ENCODE measurements at places on chromosomes 5 and 9.
A peak's percentile ranks its signal among the peaks of the same experiment; 100 is the strongest.

GRCh38 chr5:168244838-168245559, 46.4 kb upstream of the WWC1 start:
- no peak for DNase-seq

- no peak for DNase-seq
These were observed 44.3 kb upstream of the COL5A1 start for GRCh38 chr9:134597041-134597913.

DNA sequence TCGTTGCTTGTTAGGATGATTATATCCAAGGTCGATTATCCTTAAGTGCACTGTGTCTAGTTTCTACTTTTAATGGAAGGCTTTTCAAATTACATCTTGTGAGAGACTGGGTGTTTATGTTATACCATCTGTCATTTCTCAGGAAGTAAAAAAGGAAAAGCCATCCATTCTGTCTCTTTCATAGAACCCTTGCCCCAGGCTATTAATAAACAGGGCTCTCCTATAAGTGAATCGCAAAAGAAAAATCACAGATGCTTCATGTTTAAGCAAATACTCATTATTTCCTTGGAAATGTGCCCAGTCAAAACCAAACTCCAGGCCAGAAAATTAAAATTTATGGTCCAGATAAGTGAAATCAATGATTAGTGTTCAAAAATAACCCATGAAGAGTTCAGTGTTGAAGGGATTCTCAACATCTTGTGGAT, 58.1 kb downstream of the STARD4 start:
- DNase-seq: no peak

GRCh38 chr5:176534640-176535039, 2.6 kb downstream of the RNF44 start:
- no peak for DNase-seq

DNA sequence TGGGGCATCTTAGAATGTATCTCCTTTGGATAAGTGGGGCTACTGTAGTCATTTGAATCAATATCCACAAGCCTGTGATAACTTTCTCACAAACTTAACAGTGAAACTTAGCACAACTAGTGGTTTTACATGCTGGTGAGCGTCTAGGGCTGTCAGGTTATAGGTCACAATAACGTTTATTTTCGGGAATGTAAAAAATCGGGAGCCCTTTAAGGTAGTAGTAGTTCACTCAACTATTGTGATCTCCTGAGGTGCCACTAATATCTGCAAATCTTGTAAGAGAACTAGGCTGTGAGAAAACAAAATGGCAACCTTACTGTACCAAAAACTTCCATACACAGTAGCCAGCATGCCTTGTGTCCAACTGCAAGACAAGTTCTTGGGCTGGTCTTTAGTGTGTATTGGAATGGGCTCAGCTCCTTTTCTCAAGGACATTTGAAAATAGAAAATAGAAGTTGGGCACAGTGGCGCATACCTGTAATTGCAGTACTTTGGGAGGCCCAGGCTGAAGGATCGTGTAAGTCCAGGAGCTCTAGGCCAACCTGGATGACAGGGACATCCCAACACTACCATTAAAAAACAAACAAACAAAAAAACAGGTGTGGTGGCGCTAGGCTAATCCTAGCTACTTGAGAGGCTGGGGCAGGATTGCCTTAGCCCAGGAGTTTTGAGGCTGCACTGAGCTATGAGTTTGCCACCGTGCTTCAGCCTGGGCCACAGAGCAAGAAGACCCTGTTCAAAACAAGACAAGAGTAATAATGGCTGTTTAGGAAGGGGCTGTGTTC, 5.2 kb upstream of the PKN3 start:
- DNase-seq: no peak

DNA sequence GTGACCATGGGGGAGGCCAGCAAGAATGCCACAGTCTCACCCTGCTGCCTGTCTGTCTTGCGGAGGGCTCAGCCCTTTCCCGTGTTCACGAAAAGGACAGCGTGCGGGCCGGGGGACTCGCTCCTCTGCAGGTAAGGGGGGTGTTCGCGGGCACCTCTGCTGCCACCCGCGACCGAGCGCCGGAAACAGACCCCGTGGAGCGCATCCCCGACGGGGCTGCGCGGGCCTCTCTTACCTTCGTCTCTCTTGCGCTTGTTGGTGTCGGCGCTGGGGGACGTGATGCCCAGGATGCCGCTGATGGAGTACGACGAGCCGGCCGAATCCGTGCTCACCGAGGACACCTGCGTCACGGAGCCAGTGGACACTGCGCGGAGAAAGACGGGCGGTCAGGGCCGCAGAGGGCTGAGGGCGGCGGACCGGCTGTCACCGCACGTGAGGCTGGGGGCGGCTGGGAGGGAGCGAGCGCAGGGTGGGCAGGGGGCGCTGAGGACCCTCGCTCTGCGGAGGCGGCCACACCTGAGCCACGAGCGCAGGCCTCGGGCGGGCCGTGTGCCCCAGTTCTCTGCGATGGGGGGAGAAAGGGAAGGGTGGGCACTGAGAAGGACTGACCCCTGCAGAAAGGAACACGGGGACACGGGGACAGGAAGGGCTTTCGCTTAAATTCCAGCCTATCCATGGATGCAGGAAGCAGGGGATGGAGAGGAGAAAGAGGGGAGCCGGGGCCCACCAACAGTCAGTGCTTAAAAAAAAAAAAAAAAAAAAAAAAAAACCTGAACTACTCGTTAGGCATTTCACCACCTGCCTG, 31.5 kb downstream of the PAX5 start:
- DNase-seq: no peak

DNA sequence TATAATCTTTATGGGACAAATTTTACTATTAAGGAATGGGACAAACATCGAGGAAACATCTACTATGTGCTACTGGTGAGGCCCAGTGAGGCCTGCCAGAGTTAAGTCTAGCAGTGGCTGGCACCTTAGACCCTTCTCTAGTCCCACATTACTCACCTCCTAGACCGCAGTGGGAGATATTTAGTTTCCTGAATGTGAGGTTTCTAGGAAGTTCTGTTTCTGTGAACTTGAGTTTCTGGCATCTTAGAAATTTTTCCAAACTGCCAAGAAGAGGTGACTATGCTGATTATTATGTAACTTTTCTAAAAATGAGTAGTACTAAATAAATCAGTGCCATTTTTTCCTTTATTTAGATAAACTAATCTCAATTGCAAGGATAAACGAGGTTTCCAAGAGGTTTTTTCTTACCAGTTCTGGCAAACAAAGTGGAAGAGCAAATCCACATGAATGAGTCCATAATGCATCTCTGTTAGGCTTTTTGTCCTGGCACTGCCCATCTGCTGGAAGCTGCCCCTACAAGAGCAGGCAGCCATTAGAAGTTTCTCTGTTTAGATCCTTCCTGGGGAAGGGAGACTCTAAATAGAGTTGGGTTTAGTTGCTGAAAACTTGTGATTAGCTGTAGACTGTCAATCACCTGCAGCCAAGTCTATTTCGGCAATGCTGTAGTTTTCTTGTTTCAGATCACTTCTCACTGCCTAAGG, 348.7 kb downstream of the MAN2A1 start:
- DNase-seq: no peak

- DNase-seq: no peak
These were observed 4.6 kb upstream of the TNPO1 start for GRCh38 chr5:72811849-72812248.

- no peak for DNase-seq
These were observed 283.3 kb downstream of the TMEM167A start for GRCh38 chr5:82793808-82794419.

GRCh38 chr9:134635351-134636148, 6.1 kb upstream of the COL5A1 start:
- DNase-seq: no peak

DNA sequence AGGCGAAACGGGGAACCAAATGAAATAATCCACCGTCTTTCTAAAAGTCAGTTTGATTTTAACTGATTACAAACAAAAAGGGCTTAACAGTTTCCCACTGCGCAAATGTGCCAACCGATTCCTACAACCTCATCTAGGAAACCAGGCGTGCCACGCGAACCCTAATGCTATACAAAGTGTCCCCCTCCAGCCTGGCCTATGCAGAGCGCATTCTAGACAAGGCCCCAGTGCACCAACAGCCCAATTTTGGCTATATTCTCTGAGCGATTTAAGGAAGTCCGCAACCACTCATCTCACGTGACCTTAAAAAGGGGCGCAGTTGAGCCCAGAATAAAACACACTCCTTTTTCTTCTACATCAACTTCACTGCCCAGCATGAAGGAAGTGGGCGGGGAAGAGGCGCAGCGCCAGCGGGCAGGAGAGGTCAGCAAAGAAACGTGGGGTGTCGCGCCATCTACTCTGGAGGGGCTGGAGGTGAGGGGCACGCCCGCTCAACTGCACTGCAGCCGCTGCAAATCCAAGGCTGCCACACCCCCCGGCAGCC, 779 bp downstream of the FAM13B start:
- peak; percentile 72 for DNase-seq

- DNase-seq: no peak
These were observed 261.6 kb upstream of the VLDLR start for GRCh38 chr9:2359891-2360471.

DNA sequence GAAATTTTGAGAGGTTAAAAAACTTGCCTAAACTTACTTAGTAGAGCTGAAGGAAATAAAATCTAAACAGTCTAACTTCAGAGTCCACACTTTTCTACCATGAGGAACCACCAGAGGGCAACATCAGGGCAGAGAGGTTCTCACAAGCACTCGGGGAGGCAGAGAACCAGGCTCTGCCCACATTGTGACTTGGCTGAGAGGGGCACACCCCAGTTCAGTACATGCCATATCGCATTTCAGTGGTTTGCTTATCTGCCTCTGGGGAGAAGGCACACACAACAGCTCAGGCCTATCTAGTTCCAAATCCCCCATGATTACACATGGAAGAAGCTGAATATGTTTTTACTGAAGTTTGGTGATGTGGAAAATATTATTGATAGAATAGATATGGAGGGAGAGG, 49.2 kb downstream of the EQTN start:
- no peak for DNase-seq

- DNase-seq: no peak
These were observed 34.4 kb downstream of the NSUN2 start for GRCh38 chr5:6598351-6598900.

DNA sequence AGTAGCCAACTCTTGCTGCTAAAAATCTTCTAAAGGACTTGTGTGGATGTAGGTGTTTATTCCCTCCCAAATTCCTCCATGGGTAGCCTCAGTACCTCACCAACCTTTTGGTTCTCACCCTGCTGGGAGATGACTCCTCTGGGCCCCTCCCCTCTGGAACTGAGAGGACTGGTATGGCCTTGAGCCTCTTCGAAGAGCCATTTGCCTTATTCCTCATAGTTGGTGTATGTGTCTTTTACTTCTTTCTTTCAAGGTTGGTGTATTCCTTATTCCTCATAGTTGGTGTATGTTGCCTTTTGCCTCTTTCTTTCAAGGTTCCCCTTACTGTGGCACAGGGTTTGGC, 48.3 kb downstream of the GNAQ start:
- no peak for DNase-seq

DNA sequence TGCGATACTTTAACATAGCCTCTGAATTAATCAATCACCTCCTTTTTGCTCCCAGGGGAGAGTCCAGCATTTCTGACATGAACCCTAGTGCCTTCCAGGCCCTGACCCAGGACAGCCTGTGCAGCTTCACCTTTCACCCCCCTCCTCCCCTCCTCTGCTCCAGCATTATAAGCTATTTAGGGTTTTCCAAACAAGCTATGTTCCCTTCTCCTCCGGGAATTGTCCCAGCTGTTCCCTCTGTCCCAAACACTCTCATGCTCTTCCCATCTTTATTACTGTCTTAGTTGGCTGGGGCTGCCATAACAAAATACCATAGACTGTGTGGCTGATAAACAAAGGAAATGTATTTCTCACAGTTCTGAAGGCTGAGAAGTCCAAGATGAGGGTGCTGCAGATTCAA, 161.5 kb downstream of the EBF1 start:
- DNase-seq: no peak

DNA sequence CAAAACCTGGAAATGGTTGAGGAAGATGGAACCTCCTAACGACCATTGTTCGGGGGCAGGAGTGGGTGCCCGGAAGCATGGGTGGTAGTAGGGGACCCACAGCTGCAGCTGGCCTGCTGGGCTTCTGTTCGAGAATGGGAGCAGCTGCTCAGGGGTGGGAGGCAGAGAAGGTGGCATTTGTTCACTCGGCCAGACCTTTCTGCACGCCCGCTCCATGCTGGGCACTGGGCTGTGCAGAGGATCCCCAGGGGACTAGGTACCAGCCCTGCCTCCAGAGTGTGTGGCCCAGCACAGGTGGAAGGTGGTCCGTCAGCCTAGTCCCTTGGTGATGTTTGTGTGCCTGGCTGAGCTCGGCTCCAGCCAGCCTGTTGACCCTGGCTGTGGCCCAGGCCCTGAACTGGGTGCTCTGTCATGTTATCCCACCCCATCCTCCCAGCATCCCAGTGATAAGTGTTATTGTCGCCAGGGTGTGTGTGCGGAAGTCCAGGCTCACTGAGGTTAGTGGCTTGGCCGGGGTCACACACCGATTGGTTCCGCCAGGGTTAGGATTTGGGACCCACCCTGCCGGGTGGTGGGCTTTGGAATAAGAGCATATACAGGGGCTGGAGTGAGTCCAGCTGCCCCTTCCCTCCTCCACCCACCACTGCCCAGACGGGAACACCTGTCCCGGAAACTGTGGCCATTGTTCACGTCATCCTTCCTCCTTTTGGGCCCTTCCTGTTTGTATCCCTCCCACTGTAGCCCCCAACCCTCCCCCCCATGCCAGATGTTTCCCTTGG, 4.8 kb downstream of the N4BP3 start:
- DNase-seq: no peak

DNA sequence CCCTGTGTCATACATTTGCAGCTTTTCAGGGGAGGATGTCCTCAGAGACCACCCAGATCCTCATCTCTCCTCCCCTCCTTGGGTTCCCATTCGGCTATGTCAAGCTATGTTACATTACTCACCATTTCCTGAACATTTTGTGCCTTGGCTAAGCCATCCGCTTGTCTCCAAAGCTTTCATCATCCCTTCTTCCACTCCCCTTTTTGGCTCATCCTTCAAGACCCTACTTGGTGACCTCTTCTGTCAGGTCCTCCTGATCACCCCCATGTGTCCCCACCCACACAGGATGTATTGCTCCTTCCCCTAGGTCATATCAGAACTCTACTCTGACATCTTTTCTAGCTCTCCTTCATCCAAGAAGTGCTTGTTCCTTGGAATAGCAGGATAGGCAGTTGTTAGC, 81.8 kb downstream of the BOD1 start:
- DNase-seq: no peak

DNA sequence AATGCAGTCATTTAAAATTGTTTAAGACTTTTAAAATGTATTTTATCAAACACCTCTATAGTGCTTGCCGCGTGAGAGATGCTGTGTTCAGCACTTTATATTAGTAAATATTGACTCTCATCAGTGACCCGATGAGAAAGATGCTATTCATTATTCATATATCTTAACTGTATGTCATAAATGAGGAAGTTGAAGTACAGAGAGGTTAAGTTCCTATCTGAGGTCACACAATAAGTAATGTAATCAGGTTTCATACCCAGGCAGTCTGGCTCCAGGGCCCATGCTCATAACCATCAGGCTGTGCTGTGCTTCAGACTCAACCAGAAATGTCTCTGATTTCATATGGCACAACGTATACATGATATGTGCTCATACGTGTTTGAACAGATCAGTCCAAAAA, 119.0 kb downstream of the SV2C start:
- no peak for DNase-seq

DNA sequence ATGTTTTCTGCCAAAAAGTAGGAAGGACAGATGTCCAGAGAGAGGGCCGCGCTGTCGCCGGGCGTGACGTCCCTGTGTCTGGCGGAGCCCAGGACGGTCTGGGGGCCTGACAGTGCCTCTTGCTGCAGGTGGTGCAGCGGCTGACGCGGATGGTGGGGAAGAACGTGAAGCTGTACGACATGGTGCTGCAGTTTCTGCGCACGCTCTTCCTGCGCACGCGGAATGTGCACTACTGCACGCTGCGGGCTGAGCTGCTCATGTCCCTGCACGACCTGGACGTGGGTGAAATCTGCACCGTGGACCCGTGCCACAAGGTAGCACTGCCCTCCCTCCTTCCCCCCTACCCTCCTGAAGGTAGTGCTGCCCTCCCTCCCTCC, 7.8 kb downstream of the NELFB start:
- DNase-seq: no peak

Measured in CD4-positive, alpha-beta T cell treated with Interleukin-1 beta for 1 hour (primary cell).